ENCODE measurements at places on chromosomes 12 and 14. TPM values are rescaled to one million over a fixed set of nuclear protein-coding genes. Genes with fewer than 3 reads are reported as not detected.

DNA sequence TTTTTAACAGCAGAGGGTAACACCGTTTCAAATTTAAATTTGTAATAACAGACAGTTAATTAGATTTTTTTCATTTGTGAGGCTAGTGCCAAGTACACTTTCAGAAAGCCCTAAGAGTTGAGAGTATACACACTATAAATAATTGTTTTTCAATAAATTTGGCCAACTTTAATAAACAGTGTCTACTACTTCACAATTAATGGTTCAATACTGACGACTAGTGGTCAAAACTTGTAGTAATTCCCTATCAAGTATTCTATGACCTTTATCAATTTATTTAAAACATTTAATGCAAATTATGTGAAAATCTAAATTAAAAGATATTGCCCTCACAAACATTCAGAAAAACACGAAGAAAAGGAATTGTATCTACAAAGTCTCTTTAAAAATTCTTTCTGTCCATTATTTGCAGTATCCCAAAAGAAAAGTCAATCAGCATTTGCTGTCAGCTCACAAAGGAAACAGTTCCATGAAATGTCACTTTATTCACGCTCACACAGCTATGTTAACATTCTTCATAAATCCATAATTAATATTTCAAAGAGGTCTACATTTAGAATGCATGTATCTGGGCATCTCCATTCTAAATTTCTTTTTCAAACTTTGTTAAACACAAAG lies 91.2 kb downstream of the CEP128 start:
- no peaks in the 10 kb centered on the region for H3K27me3 ChIP-seq
- H3K27ac ChIP-seq = no peak overlapping the region
- no peaks in the 10 kb centered on the region for H3K36me3 ChIP-seq
- H3K4me1 ChIP-seq = no peaks in the 10 kb centered on the region

GRCh38 chr14:32648434-32648833 lies 290.2 kb upstream of the NPAS3 start:
- no peak overlapping the region for H3K4me3 ChIP-seq
- H3K27me3 ChIP-seq = no peaks in the 10 kb centered on the region
- H3K27ac ChIP-seq = no peak overlapping the region

The LUM gene
- total RNA-seq = not detected

The DBX2 gene
- total RNA-seq = not detected

DNA sequence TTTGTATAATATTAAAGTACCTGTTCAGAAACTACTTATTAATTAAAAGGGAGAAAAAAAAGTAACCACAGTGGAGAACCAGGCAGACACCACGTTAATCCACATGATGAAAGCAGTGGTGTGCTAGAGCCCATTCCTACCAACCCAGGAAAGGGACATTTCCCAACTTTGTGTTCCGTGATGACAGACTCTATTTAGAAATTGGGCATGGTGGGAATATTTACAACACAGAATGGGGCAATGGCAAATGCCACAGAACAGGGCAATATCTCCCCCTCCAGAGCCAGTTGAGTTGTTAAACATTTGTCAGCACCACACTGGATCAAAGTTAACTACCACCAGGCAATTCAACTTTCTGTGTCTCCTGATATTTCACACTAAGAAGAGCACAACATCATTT lies 1.2 kb upstream of the HIGD1C start:
- no peaks in the 10 kb centered on the region for H3K4me1 ChIP-seq
- H3K27ac ChIP-seq = no peak overlapping the region
- H3K36me3 ChIP-seq = no peaks in the 10 kb centered on the region
- DNase-seq = no peak
- no peak overlapping the region for H3K4me3 ChIP-seq

- no peak overlapping the region for H3K27ac ChIP-seq
- no peak for DNase-seq
- H3K36me3 ChIP-seq = peaks cover 26% of the 10 kb centered on the region
- no peaks in the 10 kb centered on the region for H3K27me3 ChIP-seq
These were observed 17.8 kb downstream of the PAPOLA start for GRCh38 chr14:96519970-96520369.

The PZP gene
- not detected for total RNA-seq

DNA sequence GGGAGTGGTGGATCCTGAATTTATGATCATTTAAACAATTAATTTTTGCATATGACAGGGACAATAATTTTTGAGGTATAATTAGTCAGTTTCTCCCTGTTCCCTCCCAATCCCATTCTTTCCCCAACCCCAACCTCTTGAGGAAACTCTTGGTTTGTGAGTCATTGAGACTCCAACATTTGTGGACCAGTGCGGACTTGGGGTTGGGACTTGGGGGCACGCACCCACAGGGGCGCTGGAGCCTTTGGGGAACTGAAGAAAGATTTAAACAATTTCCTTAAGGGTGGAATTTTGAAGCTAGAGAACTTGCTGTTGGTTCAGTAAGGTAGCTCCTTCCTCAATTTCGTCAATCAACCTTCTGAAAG lies 17.4 kb upstream of the PTGR2 start:
- H3K27ac ChIP-seq = no peak overlapping the region
- no peaks in the 10 kb centered on the region for H3K36me3 ChIP-seq
- no peak overlapping the region for H3K4me3 ChIP-seq
- peaks cover 15% of the 10 kb centered on the region for H3K4me1 ChIP-seq
- peaks cover 1% of the 10 kb centered on the region for H3K27me3 ChIP-seq
- DNase-seq = no peak

The SPRING1 gene
- 36.1 TPM for total RNA-seq

DNA sequence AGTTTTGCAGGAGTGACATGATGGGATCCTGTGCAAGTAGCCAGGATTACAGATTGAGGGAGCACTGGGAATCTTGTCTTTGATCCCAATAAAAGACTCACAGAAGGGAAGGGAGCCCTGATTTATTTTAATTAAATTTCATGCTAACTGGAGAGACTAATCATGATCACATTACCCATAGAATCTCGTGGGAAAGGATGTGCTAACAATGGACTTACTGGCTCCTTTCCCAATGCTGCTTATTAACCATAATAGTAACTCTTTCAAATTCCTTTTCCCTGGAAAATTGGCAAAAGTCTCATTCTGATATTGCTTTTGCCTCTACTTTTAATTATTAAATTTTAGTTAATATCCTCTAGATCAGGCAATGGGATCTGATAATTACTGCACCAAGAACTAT lies 174.8 kb upstream of the AVPR1A start:
- no peak for DNase-seq
- no peak overlapping the region for H3K27ac ChIP-seq
- H3K36me3 ChIP-seq = no peaks in the 10 kb centered on the region
- H3K4me1 ChIP-seq = no peaks in the 10 kb centered on the region
- H3K4me3 ChIP-seq = no peak overlapping the region

The CIDEB gene
- total RNA-seq = 24.7 TPM

The SLC5A8 gene
- total RNA-seq = not detected

DNA sequence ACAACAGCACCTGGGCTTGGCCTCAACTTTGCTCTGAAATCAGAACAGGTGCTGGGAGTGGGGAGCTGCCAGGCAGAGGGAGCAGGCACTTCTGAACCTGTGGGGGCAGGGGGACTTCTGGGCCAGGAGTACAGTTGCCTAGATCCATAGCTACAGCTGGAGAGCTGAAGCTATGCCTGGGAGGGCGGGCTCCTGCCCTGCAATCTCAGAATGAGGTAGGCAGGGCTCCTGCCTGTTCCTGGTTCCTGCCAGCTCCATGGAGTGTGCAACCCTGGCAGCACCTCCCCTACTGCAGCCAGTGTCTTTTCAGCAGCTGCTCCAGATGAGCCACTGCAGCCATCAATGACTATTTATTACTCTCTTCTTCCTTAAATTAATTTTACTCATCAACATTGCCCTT lies 62.1 kb upstream of the NAV3 start:
- no peak overlapping the region for H3K27ac ChIP-seq
- H3K4me3 ChIP-seq = no peak overlapping the region
- no peaks in the 10 kb centered on the region for H3K27me3 ChIP-seq
- H3K36me3 ChIP-seq = no peaks in the 10 kb centered on the region
- DNase-seq = no peak
- no peaks in the 10 kb centered on the region for H3K4me1 ChIP-seq

Measured in activated T-helper 2 cell treated with anti-CD3 and anti-CD28 coated beads, Interferon-gamma antibody, Interleukin-2, Interleukin-4, amounts not matched to agents 10 μg/mL and 5 μg/mL and 100 μg/mL, durations not matched to agents 14 hours and 24 hours and 36 hours (primary cell).